ENCODE measurements at places on chromosomes 2 and 18.

DNA sequence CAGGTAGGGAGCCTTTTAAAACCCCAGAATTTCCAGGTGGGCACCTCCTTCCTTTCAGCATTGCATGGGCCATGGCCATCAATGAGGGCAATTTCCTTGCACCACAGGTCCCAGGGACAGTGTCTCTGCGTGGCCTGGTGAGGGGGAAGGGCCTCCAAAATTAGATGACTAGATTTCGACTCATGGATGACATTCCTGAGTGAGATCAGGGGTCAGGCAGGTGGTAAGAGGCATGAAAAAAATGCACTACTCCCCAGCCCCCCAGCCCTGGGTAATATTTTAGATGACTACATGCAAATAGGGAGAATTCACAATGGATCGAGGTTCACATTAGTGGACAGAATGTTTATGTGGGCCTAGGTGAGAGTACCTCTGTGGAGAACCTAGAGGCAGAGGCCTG, 19.0 kb upstream of the IGFBP5 start:
- no peak for DNase-seq

GRCh38 chr2:120345608-120346007, 328 bp upstream of the INHBB start:
- no peak for DNase-seq

DNA sequence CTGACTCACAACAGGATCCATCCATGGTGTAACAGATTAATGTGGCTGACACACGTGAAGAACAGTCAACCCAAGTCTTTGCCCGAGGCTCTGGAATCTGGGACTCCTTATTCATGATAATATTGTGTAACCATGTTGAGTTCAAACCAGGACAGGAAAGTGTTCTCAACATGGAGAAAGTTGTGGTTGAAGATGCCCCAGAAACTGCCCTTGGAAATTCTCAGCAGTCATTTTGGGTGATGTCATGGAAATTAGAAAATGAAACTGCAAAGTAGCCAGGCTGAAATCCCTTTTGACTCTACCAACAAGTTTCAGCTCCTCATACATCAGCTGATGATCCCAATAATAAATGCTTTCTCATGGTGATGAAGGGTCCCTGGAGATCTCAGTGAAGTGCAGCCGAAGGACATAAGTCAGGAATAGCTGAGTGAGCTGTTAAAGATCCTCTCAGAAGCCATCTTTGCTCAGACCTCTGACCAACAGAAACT, 307.7 kb downstream of the TNS1 start:
- no peak for DNase-seq

DNA sequence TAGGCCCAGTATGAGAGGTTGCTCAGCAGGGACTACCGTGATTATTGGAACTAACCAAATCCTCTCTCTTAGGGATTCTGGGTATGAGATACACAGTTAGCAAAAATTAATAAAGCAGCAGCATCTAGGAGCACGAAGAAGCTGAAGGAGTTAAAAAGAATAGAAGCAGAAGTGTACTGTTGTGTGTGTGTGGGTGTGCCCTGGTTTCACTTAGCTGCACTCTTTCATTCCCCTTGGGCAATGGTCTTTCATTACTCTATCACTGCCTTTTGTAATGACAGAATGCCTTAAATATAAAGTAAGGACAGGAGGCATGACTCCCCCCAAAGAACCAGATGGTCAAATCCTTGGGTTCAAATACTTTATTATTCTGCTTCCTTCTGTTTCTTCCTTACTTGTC, 115.9 kb upstream of the CD302 start:
- DNase-seq: no peak

DNA sequence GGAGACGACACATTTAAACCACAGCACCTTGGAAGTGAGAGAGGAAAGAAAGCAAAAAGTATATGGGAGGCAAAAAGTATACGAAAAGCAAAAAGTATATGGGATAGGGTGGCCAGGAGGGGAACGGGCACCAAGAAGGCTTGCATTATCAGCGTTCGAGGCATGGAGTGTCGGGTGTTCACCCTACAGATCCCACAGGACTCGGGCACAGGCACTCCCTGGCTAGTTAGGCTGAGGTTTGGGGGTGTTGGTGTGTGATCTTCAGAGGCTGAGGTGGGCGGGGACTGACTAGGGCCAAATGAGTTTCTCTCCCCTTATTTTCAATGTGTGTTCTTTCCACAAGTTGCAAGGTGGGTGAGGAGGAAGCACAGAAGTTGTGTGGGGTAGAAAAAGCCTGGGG, 86.6 kb downstream of the EVA1A start:
- DNase-seq: no peak

GRCh38 chr2:120477831-120478481, 132.0 kb downstream of the INHBB start:
- DNase-seq: no peak

- DNase-seq: no peak
These were observed 64.7 kb upstream of the SLC8A1 start for GRCh38 chr2:40516604-40517003.

DNA sequence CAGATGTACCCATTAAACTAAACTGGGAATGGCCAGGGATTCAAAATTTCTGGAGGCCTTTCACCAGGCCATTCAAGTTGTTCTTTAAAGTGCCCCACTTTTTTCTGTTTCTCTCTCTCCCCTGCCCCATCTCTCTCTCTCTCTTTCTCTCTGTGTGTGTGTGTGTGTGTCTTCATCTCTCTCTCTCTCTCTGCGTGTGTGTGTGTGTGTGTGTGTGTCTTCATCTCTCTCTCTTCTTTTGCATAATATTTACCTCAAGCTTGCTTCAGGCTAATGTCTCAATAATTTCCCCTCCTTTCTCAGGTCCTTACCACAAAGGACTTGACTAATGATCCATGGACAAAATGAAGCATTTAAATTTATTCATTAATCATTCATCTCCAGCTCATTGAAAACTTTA, 164.2 kb upstream of the KLHL14 start:
- no peak for DNase-seq

DNA sequence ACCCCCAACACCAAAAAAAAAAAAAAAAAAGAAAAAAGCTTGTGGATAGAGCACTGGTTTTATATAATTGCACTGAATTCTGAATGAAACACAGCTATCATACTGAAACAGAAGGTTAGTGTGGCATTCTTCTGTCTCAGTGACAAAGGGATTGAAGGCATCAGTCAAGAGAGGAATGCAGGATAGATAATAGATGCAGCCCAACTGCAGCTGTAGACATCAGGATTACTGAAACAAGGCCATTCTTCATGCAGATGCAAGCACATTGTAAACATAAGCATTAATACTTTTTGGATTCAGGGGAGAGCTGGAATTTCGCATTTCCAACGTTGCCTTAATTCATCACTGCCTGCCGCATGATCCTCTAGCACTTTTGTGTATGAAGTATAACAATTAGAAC, 897.4 kb upstream of the KLHL29 start:
- no peak for DNase-seq

GRCh38 chr2:237859533-237860272, at the start of gene RAMP1:
RAMP1 (plus strand) TSS chr2:237859623; CDS start chr2:237859676, 53 bp downstream.
- no peak for DNase-seq

- no peak for DNase-seq
These were observed 604 bp upstream of the STK11IP start for GRCh38 chr2:219596954-219597551.

DNA sequence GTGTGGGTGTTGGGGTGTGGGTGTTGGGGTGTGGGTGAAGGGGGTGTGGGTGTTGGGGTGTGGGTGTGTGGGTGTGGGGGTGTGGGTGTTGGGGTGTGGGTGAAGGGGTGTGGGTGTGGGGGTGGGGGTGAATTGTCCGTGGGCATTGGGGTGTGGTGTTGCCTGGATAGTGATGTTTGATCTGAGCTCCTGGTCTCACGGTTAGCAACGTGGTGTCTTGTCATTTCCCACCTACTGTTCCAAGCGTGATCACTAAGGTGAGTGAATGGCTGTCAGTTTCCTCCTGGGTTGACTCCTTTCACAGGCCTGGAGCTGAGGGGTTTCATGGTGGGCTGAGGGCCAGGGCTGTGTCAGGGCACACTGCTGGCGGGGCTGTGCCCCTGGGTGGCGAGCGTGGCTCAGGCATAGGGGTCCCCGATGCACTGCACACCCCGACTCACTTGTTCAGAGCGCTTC, 27.2 kb downstream of the RTP5 start:
- no peak for DNase-seq

- no peak for DNase-seq
These were observed 12.1 kb upstream of the GAL3ST2 start for GRCh38 chr2:241764275-241765241.

DNA sequence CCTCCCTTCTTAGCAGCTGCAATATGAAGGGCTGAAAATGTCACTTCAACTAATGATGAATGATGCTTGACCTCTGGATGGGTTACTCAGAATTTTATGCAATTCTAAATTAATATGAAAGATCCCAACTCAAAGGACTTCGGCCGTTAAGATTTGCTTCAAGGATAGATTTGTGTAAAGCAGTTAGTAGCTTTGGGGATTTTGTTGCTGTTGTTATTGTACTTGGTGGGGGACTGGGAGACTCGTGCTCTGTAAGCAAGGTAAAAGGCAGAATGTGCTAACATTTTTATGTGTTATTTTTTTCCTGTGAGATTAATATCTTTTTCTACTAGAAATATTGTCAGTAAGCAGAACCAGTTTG, 478.8 kb downstream of the ARHGAP15 start:
- DNase-seq: no peak

DNA sequence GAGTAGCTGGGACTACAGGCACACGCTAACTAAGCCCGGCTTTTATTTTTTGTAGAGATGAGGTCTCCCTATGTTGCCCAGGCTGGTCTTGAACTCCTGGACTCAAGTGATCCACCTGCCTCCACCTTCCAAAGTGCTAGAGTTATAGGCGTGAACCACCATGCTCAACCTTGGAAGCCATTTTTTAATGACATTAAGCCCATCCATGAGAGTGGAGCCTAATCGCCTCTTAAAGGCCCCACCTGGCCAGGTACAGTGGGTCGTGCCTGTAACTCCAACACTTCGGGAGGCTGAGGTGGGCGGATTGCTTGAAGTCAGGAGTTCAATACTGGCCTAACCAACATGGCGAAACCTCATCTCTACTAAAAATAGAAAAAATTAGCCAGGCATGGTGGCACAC, 41.6 kb upstream of the TFCP2L1 start:
- DNase-seq: no peak

GRCh38 chr2:149009576-149010461, 28.7 kb upstream of the LYPD6B start:
- DNase-seq: no peak

DNA sequence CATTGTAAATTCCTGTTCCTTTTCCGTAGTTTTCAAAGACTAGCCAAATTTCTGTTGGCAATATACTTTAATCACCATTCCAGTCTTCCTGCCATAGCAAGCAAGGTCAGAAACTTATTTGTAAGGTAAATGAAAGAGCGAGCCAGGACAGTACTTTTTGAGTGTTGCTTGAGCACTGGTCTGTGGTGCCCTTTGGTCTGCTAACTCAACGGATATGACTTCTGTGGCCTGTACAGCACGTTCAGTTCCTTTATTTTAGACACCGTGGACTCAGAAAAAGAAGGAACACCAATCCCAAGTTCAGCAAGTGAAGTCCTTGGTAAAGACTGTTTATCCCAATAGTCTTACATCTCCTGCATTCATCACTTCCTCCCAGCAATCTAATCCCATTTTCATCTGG, 166.3 kb downstream of the MYO1B start:
- no peak for DNase-seq

DNA sequence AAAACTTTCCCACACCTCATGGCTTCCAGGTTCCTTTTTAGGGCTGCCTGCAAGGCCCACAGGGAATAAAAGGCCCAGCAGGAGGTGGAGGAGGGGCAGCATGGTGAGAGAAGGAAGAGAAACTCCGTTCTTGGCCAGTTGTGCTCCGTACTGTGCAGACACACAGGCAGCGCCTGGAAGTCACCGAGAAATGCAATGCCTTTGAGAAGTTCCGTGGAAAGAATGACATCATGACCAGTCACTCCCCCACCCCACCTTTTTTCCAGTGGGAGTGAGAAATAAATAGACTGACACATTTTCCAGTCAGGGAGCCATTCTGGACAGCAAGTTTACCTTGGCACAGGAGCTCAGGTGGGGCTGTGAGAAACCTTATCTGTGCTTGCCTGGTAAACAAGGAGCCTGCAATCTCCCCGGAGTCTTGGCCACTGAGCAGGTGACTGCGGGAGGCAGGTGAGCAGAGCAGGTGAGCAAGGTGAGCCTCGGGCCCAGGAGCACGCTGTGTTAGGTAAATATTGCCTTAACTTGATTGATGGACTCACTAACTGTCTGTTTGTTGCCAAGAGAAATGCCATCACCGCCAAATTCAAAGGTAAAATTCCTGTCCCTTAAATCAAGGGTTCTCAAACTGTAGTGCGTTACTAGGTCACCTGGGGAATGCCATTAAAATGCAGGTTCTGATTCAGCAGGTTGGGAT, 13.5 kb upstream of the LBH start:
- no peak for DNase-seq

- DNase-seq: no peak
These were observed 160.4 kb downstream of the GULP1 start for GRCh38 chr2:188452084-188452483.

GRCh38 chr2:127632592-127633489, 13.1 kb upstream of the GPR17 start:
- no peak for DNase-seq

- no peak for DNase-seq
These were observed 64.0 kb upstream of the B3GNT7 start for GRCh38 chr2:231331533-231331932.

DNA sequence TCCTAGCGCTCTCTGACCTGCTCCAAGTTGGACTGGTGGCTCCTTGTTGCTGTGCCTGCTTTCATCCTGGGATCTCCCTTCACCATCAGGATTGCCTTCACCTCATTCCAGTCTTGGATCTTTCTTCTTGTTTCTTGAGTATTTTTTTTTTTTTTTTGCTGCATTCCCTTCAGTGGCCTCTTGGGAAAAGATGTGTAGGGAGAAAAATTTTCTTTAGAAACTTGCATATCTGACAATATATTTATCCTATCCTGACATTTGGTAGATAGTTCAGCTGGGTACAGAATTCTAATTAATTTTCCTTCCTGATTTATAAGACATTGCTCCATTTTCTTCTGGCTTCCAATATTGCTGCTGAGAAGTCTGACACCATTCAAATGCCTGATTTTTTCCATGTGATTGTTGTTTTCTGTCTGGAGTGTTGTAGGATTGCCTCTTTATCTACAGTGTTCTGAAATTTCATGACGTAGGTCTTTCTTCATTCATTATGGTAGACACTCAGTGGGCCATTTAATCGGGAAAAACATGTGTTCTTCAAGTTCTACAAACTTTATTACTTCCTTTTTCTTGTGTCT, 23.0 kb upstream of the IL1A start:
- no peak for DNase-seq

DNA sequence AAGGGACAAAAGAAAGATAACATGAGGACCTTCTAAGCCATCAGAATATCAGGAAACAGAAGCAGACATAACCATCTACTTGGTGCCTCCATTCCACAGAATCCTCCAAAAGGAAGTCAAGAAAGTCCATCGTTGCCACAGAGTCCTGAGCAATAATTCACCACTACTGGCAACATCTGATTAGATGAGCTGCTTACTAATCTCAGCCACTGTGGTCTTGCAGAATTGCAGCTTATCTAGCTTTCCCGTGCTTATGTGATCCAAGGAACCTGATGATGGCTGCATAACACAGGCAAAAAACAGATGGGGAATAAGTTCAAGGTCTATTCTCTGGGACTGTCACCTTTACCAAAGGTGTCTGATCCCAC, 278.5 kb downstream of the AFF3 start:
- no peak for DNase-seq

GRCh38 chr18:51053814-51054213, 23.8 kb downstream of the SMAD4 start:
- no peak for DNase-seq

Data from activated CD8-positive, alpha-beta memory T cell treated with anti-CD3 and anti-CD28 coated beads for 4 hours (primary cell).